NCI-H1417 treated with DMSO at 0.1 percent for 48 hours (cell line): ENCODE measurements at places on chromosomes 4 and X.
A peak's percentile ranks its signal among the peaks of the same experiment; 100 is the strongest.

- no peak for DNase-seq
Measured at GRCh38 chr4:114577386-114577785, 21.2 kb upstream of the UGT8 start.

GRCh38 chr4:174352061-174352819 lies 68.5 kb downstream of the CEP44 start:
- peak; percentile 32 for DNase-seq

- no peak for DNase-seq
Measured at GRCh38 chrX:115948018-115948923, 222.3 kb upstream of the AGTR2 start.

DNA sequence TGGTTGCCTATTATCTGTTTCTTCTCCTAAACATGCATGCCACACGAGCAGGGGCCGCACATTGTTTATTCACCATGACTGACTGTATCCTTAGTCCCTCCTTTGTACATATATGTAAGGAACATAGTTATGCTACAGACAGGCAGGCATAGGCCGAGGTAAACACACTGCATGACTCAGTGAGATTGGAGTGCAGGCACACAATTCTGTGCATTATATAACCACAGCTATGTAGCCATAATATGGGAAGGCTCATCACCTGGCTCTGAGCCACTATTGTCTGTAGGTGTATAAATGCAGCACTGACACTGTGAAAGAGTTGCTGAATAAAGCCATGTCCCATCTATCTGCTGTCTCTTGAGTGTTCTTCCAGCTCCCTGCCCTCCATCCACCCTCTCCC lies 431.6 kb downstream of the IDS start:
- no peak for DNase-seq

- DNase-seq: no peak
Measured at GRCh38 chr4:54368281-54369265, 139.5 kb downstream of the PDGFRA start.

DNA sequence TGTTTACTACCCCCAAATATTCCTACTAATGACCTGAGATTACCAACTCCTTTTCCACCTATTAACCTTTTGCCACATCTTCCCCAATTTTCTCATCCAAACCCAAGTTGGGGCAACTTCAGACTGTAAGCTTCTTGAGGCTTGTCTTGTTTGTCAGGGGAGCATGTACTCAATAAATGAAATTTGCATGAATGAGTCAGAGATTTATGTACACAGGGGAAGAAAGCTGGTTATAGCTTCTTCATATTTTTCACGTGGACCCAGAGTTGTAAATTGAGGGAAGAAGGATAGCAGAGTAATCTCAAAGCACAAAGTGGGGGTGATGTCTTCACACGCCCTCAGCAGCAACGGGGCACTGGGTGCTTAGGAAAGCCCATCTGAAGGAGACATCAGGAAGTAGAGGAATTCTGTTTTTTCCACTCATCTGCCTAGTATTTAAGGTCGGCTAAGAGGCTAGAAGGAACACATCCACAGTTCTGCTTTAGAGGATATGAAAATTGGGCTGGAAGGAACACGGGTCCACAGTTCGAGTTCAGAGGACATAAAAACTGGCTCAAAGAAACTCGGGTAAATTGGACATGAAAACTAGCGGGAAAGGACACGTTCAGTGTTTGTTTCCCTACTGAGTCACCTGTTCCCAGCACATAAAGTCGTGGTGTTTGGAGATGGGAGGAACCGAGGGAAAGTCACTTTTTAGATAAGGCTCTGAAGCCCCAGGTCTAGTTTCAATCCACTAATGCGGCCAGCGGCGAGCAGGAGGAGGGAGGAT lies 696 bp upstream of the CA5B start:
- DNase-seq: no peak

GRCh38 chr4:90844241-90844640 lies 717.0 kb downstream of the CCSER1 start:
- DNase-seq: no peak

- DNase-seq: no peak
Measured at GRCh38 chrX:138871739-138872138, 160.2 kb upstream of the FGF13 start.

DNA sequence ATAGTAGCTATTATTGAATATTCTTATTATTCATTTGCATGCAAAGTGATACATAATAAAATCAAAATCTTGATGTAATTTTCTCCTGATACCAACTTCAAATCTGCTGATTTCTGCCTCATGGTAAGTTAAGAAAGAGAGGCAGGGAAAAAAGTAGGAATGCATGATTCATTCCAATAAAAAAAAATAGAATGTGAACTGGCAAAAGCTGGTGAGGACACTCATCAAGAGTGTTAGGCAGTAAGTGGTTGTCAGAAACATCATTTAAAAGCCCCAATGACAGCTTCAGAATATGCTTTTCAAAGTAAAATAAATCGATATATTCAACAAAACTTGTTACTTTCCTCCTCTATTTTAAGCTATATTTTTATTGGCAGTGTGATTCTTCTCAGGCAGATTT lies 979.1 kb downstream of the TECRL start:
- no peak for DNase-seq

DNA sequence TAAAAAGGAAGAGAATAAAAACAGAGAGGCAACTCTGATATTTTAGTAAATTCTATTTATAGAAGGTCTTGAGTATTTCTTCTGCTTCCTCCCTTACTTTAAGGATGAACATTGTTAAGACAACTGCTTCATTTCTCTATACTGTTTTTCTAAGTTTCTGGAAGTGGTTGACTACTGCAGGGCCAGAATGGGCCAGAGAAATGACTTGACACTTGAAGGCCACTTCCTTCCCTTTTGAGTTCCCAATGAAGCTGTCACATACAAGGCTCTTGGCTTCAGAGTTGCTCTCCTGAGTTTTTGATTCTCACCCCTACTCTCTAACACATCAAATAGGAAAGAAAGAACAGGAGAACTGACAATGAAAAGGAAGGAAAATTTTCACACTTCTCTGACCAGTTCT lies 37.6 kb downstream of the PKD2 start:
- no peak for DNase-seq

DNA sequence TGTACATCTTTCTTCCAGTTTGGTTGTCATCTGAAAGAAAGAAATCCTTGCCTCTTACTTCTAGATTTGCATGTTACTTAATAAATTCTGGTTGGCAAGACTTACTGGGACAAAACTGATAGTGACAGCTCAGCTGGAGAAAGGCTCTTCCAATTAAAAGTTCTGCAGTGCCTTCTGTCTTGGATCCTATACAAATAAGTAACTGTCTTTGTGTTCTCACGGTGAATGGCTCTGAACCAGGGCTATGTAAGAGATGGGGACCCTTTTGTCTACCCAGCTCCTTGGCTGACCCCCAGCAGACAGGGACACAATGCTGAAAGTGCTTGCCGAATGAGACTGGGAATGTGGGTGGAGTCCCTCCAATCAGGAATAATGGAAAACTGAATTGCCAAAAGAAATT lies 89.5 kb downstream of the AASDH start:
- no peak for DNase-seq

DNA sequence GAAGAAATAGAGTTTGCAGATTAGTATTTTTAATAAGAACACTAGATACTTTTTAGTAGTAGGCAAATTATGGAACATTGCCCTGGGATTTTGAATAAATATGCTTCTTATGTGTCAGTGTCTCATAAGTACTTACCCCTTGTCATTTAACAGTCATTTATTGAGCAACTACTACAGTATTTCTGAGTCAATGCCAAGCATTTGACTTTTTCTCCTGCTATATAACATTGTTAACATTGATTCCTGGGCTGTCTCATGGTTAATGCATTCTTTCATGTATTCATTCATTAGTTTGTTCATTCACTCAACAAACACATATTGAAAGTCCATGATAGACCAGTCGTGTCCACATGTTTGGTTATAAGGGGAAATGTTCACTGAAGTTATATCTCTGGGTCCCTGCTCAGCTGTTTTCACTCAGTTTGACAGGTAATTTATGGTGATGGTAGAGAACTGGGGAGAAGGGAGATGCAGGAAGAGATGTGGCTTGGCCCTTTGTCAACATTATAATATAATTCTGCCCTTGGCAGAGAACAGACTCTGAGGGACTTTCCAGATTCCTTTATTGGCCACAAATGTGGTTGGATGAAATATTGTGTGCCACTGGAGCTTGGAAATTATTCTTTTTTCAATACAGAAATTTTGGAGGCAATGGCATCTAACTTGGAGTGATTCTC lies 49.8 kb downstream of the OSTC start:
- DNase-seq: no peak

DNA sequence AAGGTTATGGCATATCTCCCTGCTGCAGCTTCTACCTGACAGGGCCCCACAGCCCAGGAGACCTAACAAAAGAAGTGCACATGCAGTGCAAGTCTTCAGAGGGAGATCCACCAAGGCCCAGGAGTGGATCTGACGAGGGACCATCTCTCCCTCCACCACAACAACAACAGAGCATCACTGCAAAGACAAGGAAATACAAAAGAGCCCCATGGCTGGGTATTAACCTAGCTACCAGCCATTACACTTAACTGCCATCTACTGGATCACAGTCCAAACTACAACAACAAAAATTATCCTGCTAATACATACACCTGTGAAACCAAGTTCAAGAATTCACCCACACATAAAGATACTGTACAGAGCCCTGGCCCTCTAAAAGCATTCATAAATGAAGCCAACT lies 280.2 kb upstream of the SLC7A11 start:
- no peak for DNase-seq

- DNase-seq: no peak
Measured at GRCh38 chr4:139392797-139393196, 61.1 kb upstream of the RAB33B start.

DNA sequence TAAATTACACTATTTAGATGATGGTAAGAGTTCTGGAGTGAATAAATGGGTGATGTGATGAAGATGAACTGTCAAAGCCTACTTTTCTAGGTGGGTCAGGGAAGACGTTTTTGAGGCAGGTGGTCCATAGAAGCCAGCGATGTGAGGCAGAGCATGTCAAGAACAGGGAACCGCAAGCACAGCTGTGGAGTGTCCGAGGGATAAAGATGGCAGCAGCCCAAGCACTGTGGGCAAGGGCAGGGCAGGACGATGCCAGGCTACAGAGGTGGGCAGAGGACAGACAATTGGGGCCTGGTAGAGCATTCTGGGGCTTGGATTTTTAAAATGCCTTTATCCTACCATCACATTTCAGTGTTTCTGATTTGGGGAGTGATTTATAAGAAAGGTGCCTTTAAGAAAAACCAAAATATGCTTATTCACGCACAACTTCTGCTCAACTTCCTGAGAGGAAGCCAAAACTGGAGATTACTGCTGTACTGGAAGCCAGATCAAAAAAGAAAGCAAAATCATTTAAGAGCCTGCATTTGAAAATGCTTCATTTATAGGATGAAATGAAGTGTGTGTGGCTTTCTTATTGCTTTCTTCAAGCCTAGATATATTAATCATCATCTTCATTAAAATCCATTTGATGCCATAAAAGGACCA lies 119.0 kb upstream of the WDR17 start:
- no peak for DNase-seq

DNA sequence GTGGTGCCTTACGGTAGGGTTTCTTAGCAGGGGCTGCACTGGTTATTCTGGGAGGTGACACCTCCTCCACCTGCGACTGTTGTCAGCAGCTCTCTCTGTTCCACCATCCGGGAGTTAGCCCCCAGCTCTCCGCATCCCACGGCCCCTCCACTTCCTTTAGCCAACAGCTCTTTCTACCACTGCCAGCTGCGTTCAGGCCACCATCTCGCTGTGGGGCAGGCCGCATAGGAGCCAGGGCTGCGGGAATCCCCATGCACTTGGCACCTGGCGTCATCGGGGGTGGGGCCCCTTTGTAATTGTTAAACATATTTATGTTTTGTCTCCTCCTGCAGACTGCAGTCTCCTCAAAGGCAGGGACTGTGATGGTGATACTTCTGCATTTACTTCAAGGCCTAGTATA lies 480.2 kb downstream of the SMARCA1 start:
- no peak for DNase-seq

- peak; percentile 29 for DNase-seq
Measured at GRCh38 chr4:143482840-143483239, 30.7 kb upstream of the SMARCA5 start.

DNA sequence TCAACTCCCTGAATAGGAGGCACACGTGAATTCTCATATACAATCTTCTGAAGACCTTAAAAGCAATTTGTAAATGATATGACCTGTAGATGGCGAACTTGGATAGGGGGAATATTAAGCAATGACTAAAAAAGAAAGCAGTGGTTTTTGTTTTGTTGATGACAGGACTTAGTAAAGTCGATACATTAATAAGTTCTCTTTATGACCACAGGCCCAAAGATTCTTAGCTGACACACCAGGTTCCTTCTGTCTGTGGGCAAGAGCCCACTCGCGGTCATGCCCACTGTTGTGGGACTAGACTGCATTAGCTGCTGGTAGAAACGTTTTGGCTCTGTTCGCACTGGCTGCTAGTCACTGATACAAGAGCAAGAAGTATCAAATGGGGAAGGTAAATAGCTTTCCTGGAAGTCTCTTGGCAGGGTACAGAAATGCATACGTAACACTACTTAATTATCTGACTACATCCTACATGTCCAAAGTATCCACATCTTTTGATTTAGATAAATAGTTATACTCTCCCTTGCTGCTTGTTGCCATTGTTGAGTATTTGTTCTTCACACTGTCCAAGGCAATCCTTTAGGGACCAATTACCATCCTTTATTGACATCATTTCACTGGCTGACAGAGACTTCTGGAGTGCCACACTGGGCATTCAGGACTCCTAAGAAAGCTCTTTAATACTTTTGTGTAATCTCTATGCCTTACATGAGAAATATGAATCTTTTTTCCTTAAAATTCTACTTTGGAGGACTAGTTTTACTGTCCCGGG lies 31.0 kb downstream of the ALPK1 start:
- DNase-seq: peak; percentile 41

DNA sequence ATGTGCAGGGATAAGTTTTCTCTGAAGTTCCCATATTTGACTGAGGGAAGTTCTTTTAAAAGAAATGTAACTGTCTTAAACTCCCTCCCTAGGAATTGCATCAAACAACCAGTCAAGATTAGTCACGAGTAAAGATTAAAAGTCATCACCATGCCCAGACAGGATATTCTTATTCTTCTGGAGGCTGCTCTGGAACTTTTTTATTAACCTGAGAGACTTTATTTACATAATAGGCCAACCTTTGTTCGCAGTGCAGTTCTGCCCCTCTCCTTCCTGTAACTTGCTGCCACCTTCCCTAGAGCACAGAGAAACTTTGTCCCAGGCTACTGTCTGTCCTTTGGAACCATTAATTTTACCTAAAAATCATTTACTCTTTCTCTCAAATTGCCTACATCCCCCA lies 9.8 kb upstream of the HERC3 start:
- DNase-seq: no peak

DNA sequence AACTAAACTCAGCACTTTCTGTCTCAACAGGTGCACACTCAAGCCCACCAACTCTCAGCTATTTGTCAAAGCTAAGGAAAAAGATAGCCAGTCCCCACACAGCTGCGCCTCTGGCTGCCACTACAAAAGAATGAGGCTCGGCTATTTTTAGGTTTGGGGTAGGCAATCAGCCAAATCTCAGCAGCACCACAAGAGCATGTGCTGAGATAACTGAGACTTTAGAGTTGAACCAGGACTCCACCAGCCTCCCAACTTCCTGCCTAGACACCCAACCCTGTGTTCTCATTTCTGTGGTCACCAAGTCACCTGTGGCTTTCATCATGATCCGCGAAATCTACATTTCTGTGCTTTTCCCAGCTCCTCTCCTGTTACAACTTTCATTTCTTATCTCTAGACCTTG lies 28.0 kb downstream of the DMD start:
- no peak for DNase-seq
